Activated B cell treated with CpG ODN at 0.5 μM for 24 hours (primary cell): ENCODE measurements at places on chromosomes 3 and 15.
A peak's percentile ranks its signal among the peaks of the same experiment; 100 is the strongest.

DNA sequence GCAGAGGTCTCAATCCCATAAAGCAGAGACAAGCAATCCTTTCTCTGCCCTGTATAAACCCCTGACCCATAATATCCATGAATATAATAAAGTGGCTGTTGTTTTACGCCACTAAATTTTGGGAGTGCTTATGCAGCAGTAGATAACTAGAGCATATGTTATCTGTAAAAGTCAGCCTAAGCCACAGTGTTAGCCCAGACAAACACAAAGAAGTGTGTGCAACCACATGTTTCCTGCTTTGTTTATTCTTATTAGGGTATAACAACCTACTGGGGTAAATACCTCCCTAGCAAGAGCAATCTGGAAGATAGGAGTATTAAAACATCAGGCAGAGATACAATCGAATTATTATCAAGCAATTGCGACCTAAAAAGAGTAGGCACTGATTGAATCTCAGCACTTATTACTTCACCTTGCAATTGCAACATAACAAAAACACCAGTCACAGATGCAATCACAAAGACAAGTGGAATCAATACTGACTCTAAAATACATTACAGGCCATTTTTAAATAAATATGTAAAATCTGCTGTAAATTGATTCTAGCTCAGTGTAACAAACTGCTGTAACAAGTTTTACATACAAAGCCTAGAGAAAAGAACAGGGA, 94.6 kb upstream of the UBE2E2 start:
- no peaks in the 10 kb centered on the region for H3K36me3 ChIP-seq
- DNase-seq = no peak
- no peak overlapping the region for H3K27ac ChIP-seq
- peaks cover 3% of the 10 kb centered on the region for H3K4me1 ChIP-seq

DNA sequence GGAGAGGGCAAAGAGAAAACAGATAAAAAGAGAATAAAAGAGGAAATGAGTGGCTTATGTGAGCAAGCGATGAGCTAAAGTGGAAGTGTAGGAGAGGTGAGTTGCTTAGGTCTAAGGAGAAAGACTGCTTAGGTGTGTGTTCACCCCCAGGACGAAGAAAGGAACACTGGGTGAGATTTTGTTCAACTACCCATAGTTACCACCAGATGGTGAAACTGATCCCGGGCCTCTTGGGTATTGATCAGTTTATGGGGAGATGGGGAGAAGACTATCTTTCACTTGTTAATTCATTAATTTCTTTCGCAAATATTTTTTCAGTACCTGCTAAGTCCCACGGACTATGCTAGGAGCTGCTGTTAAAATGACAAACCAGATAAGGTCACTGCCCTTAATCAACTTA, 33.9 kb downstream of the GAP43 start:
- peak overlapping the region; percentile 75 for H3K4me3 ChIP-seq
- peak overlapping the region; percentile 63 for H3K27ac ChIP-seq
- H3K36me3 ChIP-seq = peaks cover 2% of the 10 kb centered on the region
- no peaks in the 10 kb centered on the region for H3K27me3 ChIP-seq
- H3K4me1 ChIP-seq = peaks cover 52% of the 10 kb centered on the region
- DNase-seq = no peak

DNA sequence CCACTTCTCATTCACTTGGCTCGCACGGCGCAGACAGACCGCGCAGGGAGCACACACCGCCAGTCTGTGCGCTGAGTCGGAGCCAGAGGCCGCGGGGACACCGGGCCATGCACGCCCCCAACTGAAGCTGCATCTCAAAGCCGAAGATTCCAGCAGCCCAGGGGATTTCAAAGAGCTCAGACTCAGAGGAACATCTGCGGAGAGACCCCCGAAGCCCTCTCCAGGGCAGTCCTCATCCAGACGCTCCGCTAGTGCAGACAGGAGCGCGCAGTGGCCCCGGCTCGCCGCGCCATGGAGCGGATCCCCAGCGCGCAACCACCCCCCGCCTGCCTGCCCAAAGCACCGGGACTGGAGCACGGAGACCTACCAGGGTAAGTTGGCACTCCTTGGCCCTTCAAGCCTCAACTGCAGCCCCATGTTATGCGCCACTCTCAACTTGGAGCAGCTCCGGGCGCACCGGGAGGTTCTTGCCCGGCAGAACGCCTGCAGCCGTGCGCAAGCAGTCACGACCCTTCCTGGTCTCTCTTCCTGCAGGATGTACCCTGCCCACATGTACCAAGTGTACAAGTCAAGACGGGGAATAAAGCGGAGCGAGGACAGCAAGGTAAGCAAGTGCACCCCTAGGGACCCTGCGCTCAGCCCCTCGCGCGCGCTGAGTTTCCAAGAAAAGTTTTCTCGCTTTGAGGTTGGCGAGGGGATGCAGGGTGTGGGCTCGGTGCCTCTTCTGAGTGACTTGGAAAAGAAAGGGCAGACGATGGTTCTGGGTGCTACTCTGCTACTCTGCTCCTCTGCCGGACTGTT, at the start of gene BHLHE40:
Gene BHLHE40 (plus strand): TSS at position 10 of the 801 bp plus-strand sequence. CDS start 282 bp downstream, at position 292.
- DNase-seq = peak; percentile 68
- peak within 1 kb of the TSS; percentile 96 for H3K4me3 ChIP-seq
- no peaks in the 10 kb centered on the region for H3K27me3 ChIP-seq
- peaks cover 45% of the 10 kb centered on the region for H3K36me3 ChIP-seq

- DNase-seq = no peak
- H3K4me3 ChIP-seq = no peak overlapping the region
- no peaks in the 10 kb centered on the region for H3K4me1 ChIP-seq
- H3K36me3 ChIP-seq = no peaks in the 10 kb centered on the region
- H3K27ac ChIP-seq = no peak overlapping the region
Observed at GRCh38 chr15:92452143-92452542, 58.5 kb downstream of the ST8SIA2 start.

DNA sequence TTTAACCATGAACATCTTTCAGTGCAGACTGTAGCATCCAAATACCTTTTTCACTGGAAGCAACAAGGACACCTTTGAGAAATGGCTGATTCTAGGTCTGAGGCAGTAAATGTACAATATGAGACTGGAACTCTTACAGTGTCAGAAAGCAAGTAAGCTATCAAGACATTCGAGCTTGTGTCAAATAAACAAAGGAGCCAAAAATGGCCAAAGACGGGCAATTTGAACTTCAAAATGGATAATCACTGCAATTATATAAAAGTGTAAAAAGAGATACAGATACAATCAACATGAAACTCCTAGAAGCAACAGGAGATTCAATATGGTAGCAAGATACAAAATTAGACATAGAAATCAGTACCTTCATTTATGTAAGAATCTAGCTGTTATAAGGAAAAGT, 138.5 kb upstream of the CCDC54 start:
- no peak overlapping the region for H3K4me3 ChIP-seq
- peaks cover 15% of the 10 kb centered on the region for H3K4me1 ChIP-seq
- no peaks in the 10 kb centered on the region for H3K27me3 ChIP-seq
- no peak for DNase-seq
- H3K36me3 ChIP-seq = peaks cover 1% of the 10 kb centered on the region
- H3K27ac ChIP-seq = no peak overlapping the region

GRCh38 chr15:95850837-95851236, 479.7 kb upstream of the NR2F2 start:
- no peak for DNase-seq
- no peaks in the 10 kb centered on the region for H3K27me3 ChIP-seq
- H3K4me3 ChIP-seq = no peak overlapping the region
- no peaks in the 10 kb centered on the region for H3K4me1 ChIP-seq

- H3K36me3 ChIP-seq = peaks cover 63% of the 10 kb centered on the region
- H3K27ac ChIP-seq = peak overlapping the region; percentile 96
- H3K27me3 ChIP-seq = no peaks in the 10 kb centered on the region
- peaks cover 92% of the 10 kb centered on the region for H3K4me1 ChIP-seq
- DNase-seq = peak; percentile 44
Observed at GRCh38 chr15:88649286-88649733, 10.5 kb downstream of the ISG20 start.

DNA sequence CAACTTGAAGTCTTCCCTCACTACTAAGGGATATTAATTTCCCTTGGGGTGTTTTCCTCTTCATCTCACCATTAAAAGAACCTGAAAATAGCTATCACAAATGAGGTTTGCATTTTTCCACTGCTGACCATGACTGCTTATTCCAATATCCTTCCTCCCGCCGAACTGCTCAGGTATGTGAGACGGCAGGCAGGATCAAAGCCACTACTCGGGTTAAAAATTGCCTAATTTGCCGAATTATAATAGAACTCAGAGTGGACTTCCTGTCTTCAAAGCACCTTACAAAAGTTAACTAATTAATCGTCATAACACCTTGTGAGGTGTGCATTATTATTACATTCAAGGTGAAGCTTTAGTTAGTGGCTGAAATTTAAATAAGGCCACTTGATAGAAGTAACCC, 655.2 kb upstream of the ADAMTS9 start:
- no peaks in the 10 kb centered on the region for H3K27me3 ChIP-seq
- no peak overlapping the region for H3K27ac ChIP-seq
- no peak overlapping the region for H3K4me3 ChIP-seq
- H3K4me1 ChIP-seq = no peaks in the 10 kb centered on the region
- H3K36me3 ChIP-seq = no peaks in the 10 kb centered on the region
- no peak for DNase-seq

- no peaks in the 10 kb centered on the region for H3K27me3 ChIP-seq
- H3K36me3 ChIP-seq = peaks cover 3% of the 10 kb centered on the region
- H3K4me1 ChIP-seq = peaks cover 16% of the 10 kb centered on the region
- peak; percentile 72 for DNase-seq
Observed at GRCh38 chr3:58008141-58009025, at the start of gene FLNB. Gene FLNB (plus strand): TSS chr3:58008422. CDS start chr3:58008565, 143 bp downstream.

DNA sequence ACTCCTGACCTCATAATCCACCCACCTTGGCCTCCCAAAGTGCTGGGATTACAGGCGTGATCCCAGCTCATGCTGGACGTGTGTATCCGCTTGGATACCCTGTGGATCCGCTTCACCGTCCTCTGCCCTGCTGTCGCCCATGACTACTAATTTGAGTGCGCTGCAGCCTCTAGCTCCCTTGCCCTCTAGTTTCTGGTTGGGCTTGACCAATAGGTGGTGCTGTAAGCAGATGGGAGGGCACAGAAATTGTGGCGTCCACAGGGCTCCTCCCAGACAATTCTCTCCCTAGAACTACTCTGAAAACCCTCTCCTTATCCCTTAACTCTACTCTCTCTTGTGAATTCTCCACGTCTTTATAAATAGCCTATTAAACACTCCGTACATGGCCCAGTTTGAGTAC, 36.2 kb downstream of the ZPLD1 start:
- DNase-seq = no peak
- no peaks in the 10 kb centered on the region for H3K4me1 ChIP-seq
- no peaks in the 10 kb centered on the region for H3K36me3 ChIP-seq
- H3K27ac ChIP-seq = no peak overlapping the region
- H3K4me3 ChIP-seq = no peak overlapping the region

DNA sequence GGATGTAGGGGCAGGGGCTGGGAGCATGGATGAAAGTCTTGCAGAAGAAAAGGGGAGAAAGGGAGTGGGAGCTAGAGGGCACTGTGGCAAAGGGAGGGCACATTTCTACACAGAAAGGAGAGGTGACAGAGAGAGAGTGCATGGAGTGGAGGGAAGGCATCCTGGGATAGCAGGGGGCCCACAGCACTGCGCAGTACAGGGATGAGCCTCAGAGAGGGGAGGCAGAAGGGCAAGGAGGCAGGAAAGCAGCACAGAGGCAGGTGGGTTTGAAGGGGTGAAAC, 5.4 kb downstream of the STOML1 start:
- H3K4me1 ChIP-seq = peaks cover 74% of the 10 kb centered on the region
- no peak overlapping the region for H3K4me3 ChIP-seq
- no peak for DNase-seq

DNA sequence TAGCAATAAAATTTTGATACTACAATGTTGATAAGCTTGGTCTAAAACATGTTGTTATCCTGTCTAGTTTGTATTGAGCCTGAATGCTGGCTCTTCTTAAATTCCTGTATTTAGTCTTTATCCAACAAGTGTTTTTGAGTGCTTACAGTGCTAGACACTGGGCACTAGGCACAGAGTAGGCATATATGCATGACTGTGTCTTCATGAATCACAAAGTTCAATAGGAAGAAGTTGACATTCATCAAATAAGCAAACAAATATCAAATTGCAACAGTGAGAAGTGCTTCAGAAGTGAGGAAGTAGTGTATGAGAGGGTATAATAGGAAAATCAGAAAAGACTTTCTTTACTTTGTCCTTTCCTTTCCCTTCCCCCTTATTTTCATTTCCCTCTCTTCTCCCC, 6.8 kb downstream of the CD96 start:
- peaks cover 3% of the 10 kb centered on the region for H3K4me1 ChIP-seq
- no peak for DNase-seq
- no peaks in the 10 kb centered on the region for H3K27me3 ChIP-seq
- peaks cover 3% of the 10 kb centered on the region for H3K36me3 ChIP-seq

- DNase-seq = no peak
- no peaks in the 10 kb centered on the region for H3K4me1 ChIP-seq
- H3K4me3 ChIP-seq = no peak overlapping the region
- no peaks in the 10 kb centered on the region for H3K36me3 ChIP-seq
- no peaks in the 10 kb centered on the region for H3K27me3 ChIP-seq
- H3K27ac ChIP-seq = no peak overlapping the region
Observed at GRCh38 chr15:27570746-27571145, 528.4 kb downstream of the OCA2 start.

GRCh38 chr3:75171630-75172230, 492.4 kb upstream of the FRG2C start:
- H3K4me3 ChIP-seq = no peak overlapping the region
- H3K27ac ChIP-seq = no peak overlapping the region
- DNase-seq = no peak

DNA sequence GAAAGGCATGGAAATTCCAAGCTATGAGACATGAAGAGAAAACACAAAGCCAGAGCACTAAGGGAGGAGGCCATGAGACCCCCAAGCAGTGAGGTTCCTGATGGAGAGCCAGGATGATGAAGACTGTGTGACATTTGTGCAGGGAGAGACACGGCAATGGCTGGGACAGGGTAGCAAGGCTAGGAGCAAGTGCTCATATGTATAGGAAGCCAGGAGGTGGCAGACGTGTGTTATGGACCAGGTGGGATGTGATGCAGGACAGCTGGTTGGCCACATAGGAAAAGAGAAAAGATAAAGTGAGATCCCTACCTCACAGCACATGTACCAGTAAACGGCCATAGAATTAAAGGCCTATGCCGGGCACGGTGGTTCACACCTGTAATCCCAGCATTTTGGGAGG, 112.7 kb downstream of the APBA2 start:
- no peaks in the 10 kb centered on the region for H3K4me1 ChIP-seq
- no peak overlapping the region for H3K4me3 ChIP-seq
- H3K27me3 ChIP-seq = no peaks in the 10 kb centered on the region
- no peak overlapping the region for H3K27ac ChIP-seq
- no peak for DNase-seq
